Smooth muscle cell of trachea (primary cell): ENCODE measurements at places on chromosomes 1 and 21. TPM values are rescaled to one million over a fixed set of nuclear protein-coding genes. Genes with fewer than 3 reads are reported as not detected.

Gene LCE1B
- total RNA-seq = not detected in 2 replicates

Gene MARK1
- 0.17 and 0.29 TPM in 2 replicates for total RNA-seq

Gene FCAMR
- total RNA-seq = not detected in 2 replicates

Gene GUCA2A
- total RNA-seq = not detected in 2 replicates

Gene RBBP4
- 99.9 and 130 TPM in 2 replicates for total RNA-seq

Gene TAF5L
- 13.5 and 14.4 TPM in 2 replicates for total RNA-seq
